ENCODE measurements at places on chromosomes 12 and 14.

GRCh38 chr14:91925001-91925726, 22.3 kb downstream of the FBLN5 start:
- no peak for DNase-seq

DNA sequence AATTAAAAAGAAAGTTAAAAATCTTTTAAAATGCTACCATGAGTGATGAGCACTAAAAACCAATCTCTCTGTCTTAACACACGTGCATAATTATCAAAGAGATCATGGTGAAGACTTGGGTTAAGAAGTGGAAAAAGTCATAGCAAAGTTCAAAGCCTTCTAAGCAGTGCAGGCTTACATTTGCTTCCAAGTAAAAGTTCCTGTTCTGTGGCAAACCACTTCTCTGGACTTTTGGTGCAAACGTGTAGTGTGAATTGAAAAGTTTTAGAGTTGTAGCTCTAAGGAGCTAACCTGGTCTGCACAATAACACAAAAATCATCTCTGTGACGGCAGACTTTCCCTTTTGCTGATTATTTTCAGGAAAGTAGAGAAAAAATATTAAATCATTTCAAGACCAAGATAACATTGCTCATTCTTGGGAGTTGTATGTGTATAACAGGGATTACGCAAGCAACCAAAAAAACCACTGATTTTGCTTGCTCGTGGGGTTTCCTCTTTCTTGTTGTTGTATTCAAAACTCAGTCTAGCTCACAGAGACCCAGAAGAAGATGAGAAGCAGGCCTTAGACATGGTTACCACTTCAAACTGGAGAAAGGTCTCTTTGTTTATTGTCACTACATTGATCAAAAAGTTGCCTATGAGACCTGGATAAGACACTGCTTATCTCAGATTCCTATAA, 2.3 kb upstream of the GLIPR1 start:
- no peak for DNase-seq

DNA sequence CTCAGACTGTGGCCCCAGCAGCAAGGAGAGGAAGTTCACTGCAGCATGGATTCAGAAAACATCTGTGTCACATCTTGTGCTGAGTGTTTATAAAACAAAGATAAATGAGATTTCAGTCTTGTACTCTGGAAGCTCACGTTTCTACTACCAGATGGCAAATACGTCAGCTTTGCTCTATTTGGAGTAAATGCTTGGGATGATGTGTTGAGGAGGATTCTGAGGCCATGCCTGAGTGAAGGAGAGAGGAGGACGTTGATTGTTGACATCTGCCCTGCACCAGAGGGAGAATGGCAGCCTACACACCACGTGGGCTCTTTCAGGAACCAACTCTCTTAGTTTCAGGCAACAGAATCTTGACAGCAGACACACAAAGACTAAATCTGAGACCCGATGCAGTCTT, 188.9 kb downstream of the TMEM132C start:
- no peak for DNase-seq

DNA sequence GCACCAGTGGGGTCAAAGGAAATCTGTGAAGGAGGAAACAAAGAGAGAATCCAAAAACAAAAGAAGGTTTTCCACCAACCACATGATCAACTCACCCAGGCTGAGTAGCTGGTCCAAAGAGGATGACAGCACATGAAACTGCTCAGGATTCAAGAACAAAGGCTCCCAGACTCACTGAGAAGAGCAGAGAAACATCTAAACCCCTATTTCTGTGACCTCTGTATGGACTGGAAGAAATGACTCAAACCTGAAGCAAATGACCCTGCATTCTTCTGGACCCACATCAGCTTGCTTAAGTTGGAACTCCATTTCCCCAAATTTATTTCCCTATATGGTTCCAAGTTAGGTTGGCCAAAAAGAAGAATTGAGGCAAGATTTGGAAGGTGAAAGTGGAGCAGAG, 26.3 kb downstream of the TC2N start:
- DNase-seq = no peak

GRCh38 chr12:7650091-7650490, 15.6 kb downstream of the APOBEC1 start:
- DNase-seq = no peak

DNA sequence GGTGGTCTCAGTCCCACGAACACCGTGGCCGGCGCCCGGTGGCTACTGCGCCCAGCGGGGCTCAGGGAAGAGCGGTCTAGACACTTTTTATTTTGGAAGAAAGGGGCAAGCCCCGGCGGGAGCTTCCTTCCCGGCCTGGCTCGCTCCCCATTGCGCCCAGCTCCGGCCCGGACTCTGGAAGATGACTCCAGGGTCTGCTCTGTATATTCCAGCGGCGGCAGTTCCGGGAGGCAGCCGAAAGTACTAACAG, 225.1 kb upstream of the CRY1 start:
- DNase-seq = no peak

GRCh38 chr12:5015711-5016492, 27.8 kb upstream of the KCNA5 start:
- DNase-seq = no peak

DNA sequence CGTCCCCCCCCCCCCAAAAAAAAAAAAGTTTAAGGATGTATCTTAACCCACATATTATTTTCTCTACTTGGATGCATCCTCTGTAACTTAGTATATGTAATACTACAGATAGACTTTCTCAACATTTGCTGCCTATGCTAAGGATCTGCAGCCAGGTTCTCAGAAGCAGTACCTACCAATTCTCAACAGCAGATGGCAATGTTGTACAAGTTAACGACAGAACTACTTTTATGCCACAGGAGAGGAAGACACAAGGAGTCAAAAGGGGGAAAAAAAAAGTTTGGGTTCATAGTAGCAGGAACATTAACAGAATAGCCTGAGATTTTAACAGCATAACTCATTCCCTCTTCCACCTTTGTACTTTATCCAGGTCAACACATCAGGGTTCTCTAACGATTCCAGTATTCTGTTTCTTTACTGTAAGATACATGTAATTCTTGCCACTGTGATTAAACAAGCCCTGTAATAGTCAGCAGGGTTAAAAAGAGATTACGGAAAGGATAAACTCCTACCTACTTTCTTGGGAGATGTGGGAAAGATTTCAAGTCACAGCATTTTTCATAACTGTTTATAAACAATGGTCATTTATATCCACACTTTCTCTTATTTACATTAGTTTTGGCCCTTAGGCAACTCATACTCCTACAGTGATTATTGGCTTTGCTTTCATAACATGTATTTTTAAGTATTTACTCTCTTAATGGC, 5.7 kb upstream of the NEK9 start:
- DNase-seq = peak; percentile 48

- DNase-seq = no peak
Measured at GRCh38 chr14:20751963-20752562, 6.4 kb downstream of the EDDM3A start.

- DNase-seq = no peak
Measured at GRCh38 chr12:57896434-57897201, 44.7 kb upstream of the ATP23 start.

GRCh38 chr12:87815771-87816585, 213.2 kb downstream of the C12orf50 start:
- no peak for DNase-seq

DNA sequence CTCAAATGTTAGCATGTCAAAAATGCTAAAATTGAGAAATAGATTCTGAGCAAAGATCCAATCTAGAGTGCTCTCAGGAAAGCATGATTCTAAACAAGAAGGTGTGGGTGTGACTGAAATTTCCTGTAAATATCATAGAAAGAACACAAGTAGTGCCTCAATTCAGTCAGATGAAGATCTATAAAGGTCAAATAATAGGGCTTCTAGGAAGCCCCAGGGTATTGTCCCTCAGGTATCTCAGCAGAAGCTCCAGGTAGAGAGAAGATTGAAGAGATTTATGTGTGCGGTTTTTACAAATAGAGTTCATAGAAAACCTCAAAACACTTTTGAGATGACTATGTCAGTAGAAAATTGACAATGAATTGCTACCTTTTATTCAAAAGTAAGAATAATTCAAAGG, 13.0 kb downstream of the KLRD1 start:
- no peak for DNase-seq

DNA sequence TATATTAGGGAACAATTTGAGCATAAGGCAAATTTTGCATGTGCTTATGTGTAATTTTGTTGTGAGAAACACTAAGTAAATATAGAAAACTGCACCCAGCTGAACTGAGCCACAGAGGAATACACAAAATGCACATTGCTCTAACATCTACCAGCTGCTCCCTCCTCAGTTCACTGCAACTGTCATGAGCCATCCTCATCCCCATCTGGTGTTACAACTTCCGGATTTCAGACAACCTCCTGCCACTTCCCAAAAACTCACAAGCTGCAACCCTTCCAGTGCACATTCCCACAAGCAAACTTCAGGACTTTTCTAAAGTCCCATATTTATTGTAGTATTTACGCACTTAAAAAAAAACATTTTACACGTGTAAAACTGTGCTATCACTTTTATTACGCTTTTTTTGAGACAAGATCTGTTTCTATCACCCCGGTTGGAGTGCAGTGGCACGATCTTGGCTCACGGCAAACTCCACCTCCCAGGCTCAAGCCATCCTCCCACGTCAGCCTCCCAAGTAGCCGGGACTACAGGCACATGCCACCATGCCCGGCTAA, 169.1 kb upstream of the TBX3 start:
- DNase-seq = no peak
